ENCODE measurements at places on chromosomes 6 and 20. TPM values are rescaled to one million over a fixed set of nuclear protein-coding genes. Genes with fewer than 3 reads are reported as not detected.
A peak's percentile ranks its signal among the peaks of the same experiment; 100 is the strongest.

- DNase-seq = no peak
Measured at GRCh38 chr20:37530696-37531095, 3.0 kb upstream of the BLCAP start.

DNA sequence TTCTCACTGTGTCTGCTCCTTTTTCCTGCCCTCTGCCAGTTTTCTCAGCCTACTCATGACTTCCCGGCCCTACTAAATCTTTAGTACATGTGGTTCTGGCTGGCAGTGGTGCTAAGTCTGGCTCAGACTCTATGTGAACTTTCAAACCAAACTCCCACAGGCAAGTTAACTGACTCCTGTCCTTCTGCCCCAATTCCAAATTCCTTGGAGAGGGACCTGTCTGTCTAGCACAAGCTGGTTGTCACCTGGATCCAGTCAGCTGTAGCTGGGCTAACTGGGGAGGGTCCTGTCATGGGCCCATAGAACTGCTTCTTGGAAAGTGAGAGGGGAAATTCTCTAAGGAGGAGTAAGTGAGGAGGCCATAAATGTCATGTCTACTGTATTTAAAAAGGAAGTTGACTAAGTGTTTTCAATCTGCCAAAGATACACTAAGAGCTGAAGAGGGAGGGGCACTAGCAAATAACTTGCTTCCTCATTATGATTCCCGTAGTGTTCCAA, 240.1 kb downstream of the KCNQ5 start:
- no peak for DNase-seq

- no peak for DNase-seq
Measured at GRCh38 chr20:13397300-13397724, 176.2 kb downstream of the ISM1 start.

- no peak for DNase-seq
Measured at GRCh38 chr20:50058662-50059402, 54.1 kb downstream of the UBE2V1 start.

DNA sequence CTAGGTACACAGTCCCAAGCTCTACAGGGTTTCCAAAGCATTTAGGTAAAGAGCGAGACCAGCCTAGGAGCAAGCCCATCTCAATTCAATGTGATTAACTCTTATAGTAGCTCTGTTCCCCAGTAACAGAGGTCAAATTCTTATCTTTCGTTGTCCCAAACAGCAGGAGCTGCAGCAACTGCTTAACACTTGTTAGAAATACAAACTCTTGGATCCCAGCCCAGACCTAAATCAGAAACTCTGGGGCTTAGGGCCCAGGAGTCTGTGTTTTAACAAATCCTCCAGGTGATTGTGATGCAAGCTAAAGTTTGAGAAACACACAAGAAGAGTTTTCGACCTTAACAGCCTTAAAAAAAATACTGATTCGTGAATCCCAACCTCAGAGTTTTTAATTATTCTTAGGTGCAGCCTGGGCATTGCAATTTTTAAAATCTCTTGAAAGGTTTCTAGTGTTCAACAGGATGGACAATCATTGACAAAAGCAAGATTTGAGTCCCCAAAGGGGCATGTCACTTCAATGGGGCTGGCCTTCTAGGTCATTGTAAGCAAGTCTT, 127.4 kb upstream of the HCRTR2 start:
- no peak for DNase-seq

DNA sequence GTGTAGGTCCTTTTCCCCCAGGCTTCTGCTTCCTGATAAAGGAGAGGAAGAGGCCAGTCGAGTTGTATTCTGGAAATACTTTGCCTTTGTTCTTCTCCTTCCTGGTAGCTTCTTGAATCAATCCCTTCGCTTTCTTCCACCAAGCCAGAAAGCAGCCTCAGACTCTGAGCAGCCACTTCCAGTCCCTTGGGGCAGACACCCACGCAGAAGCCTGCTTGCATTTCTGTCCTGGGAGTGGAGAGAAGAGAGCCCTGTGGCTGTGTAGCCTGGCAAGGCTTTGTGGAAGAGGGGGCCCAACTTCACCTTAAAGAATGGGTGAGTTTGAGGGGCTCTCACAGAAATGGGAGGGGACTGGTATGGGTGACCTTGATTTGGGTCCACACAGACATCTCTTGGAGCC, 211.0 kb upstream of the SSTR4 start:
- peak; percentile 54 for DNase-seq

Gene TBC1D20
- 54.1 TPM for total RNA-seq

- DNase-seq = no peak
Measured at GRCh38 chr6:84739866-84740208, 24.6 kb downstream of the TBX18 start.

- no peak for DNase-seq
Measured at GRCh38 chr20:2261046-2261485, 34.7 kb upstream of the TGM3 start.

Gene DIDO1
- total RNA-seq = 53.6 TPM

GRCh38 chr6:121881974-121882667, 446.7 kb downstream of the GJA1 start:
- DNase-seq = no peak

DNA sequence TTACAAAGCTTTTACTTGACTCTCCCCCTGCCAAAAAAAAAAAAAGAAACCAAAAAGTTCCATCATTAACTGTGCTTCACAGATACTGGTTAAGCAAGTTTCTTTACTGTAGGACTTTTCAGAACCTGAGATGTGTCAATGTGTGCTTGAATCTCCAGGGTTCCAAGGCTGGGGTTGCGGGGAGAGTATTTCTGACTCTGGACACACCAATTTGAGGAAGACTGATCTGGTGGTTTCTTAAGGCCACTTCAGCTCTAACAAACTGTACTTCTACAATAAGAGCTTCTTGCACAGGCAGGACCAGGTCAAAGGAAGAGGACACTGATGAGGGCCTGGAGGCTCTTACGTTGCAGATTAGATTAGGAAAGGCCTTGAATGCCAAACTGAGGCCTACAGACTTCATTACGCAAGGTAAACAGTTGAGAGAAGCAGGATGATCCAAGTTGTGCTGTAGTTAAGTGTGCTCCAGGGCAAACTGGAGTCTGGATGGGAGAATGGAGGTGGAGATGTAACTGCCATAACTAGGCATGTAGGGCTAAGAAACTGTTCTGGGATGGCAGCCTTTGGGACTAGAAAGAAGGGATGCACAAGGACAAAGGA, 24.4 kb downstream of the COMMD7 start:
- no peak for DNase-seq

Gene RNGTT
- 10.5 TPM for total RNA-seq

Gene HLA-DOA
- not detected for total RNA-seq

DNA sequence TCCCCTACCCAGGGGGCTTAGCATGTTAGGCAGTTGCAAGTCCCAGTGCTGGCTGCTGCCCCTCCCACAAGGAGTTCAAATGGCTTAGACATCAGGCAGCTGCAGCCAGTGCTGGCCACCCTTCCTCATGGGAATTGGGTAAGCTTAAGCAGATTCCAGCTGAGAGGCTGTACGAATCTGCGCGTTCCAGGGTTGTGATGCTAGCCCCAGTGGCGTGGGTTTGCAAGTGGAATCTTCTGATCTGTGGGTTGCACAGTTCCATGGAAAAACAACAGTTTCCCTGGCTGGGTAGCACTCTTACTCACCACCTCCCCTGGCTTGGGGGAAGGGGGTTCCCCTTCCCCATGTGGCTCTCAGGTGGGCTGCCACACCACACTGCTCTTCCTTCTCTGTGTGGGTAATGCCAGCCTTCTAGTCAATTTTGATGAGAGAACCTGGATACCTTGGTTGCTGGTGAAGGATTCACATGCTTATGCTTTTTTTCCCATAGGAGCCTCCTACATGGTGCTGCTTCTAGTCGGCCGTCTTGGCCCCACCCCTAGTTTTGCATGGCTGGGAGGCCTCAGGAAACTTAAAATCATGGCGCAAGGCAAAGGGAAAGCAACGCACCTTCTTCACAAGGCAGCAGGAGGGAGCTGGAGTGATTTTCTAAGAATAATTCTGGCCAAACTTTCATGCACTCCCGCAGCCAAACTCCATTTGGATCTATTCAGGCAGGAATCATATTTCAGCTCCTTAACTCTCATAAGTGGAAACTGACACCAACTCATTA, 13.0 kb downstream of the DYNLT2 start:
- no peak for DNase-seq

Gene SLC22A16
- total RNA-seq = not detected

Gene FGD2
- not detected for total RNA-seq

DNA sequence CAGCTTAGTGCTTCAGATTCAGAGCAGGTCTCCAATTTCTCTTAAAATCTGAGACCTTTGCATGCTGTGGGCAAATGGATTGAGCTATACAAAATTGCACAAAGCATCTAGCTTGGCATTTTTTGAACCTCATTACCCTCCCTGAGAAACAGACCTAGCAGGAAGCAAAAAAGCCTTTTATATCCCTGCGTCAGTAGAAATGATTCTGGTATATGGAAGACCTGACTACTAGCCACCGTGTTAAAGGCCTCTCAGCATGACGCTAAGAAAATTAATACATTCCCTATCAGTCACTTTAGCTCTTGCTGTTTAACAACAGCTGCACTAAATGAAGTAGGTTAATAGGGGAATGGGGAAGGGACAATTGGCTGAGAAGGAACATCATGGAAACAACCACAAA, 110.7 kb upstream of the SMLR1 start:
- DNase-seq = no peak

GRCh38 chr6:121479486-121480098, 44.1 kb downstream of the GJA1 start:
- DNase-seq = no peak

GRCh38 chr6:34202329-34203201, 34.1 kb upstream of the HMGA1 start:
- DNase-seq = no peak

DNA sequence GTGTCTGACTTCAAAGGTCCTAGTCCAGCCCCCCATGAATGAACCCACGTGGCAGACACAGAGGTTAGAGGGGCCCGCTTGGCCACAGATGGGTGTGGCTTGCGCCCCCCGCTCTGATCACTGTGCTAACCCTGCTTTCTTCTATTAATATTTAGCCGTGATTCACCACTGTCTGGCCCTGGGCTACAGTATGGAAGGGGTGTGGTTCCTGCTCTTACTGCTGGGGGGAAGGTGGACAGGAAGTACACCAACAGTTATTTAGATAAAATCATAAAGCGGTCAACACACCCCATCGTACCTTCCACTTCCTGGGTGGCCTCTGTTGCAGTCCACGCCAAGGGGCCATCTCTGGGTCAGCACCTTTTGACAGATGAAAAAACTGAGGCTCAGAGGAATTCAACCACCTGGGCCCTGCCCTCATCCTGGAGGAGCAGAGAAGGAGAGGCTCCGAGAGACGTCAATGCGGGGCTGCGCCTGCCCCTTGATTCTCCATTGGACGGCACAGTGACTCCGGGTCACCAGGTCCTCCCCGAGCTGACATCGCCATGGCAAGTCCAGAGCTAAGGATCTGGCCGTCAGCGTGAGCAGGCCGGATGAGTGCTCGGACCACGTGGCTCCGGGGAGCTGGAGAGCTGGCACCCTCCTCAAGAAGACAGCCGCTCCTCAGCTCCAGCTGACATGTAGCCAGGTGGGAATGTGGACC, 206.3 kb downstream of the PREX1 start:
- no peak for DNase-seq

Gene ADGRF1
- total RNA-seq = not detected

Gene NRN1
- 0.21 TPM for total RNA-seq

DNA sequence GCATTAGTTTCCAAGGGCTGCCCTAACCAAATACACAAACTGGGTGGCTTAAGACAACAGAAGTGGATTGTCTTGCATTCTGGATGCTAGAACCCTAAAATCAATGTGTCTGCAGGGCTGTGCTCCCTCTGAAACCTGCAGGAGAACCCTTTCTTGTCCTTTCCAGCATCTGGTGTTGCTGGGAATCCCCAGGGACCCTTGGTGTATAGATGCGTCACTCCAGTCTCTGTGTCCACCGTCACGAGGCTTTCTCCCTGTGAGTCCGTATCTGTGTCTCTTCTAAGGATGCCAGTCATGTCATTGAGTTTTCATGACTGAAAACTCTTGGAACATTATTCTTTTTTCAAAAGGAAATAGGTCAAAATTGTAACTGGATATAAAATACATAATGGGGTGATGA, 142.9 kb downstream of the RNASET2 start:
- no peak for DNase-seq
